ENCODE measurements at places on chromosomes 7 and 10. TPM values are rescaled to one million over a fixed set of nuclear protein-coding genes. Genes with fewer than 3 reads are reported as not detected.

- DNase-seq, result no peak
- no peaks in the 10 kb centered on the region for H3K4me1 ChIP-seq
- no peaks in the 10 kb centered on the region for H3K27me3 ChIP-seq
- no peak overlapping the region for H3K27ac ChIP-seq
- no peaks in the 10 kb centered on the region for H3K36me3 ChIP-seq
Measured at GRCh38 chr7:88331322-88331721, 24.6 kb upstream of the STEAP4 start.

- H3K27me3 ChIP-seq, result no peaks in the 10 kb centered on the region
- no peak overlapping the region for H3K4me3 ChIP-seq
- DNase-seq, result peak; percentile 52
- H3K36me3 ChIP-seq, result peaks cover 35% of the 10 kb centered on the region
- H3K4me1 ChIP-seq, result peaks cover 13% of the 10 kb centered on the region
Measured at GRCh38 chr10:79202188-79203013, 133.6 kb downstream of the ZMIZ1 start.

- no peak for DNase-seq
- peaks cover 22% of the 10 kb centered on the region for H3K4me1 ChIP-seq
- H3K4me3 ChIP-seq, result no peak overlapping the region
Measured at GRCh38 chr10:76436981-76437380, 1005.6 kb downstream of the LRMDA start.

DNA sequence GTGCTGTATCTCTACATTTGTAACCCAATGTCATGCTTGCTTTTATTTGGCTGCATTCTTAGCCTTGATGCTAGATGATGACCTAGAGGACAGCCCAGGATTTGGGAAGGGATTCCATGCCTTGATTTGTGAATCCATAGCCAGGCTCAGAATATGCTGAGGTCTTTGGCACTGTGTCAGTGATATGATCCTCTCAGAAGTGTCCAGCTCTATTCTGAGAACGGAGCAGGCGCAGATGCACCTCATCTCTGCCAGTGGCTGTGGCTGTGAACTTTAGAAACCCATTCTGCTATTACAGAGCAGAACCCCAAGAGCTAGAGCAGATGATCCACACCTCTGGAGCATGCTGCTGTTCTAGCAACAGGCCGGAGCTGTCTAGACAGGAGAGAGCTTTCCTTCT, 212.8 kb downstream of the TRIL start:
- no peak overlapping the region for H3K4me3 ChIP-seq
- H3K36me3 ChIP-seq, result no peaks in the 10 kb centered on the region
- DNase-seq, result no peak
- no peaks in the 10 kb centered on the region for H3K27me3 ChIP-seq

RPEL1 gene
- not detected for total RNA-seq

- H3K27me3 ChIP-seq, result no peaks in the 10 kb centered on the region
- H3K36me3 ChIP-seq, result no peaks in the 10 kb centered on the region
- no peak overlapping the region for H3K27ac ChIP-seq
- no peak overlapping the region for H3K4me3 ChIP-seq
- no peaks in the 10 kb centered on the region for H3K4me1 ChIP-seq
Measured at GRCh38 chr10:72730479-72730878, 38.5 kb downstream of the MCU start.

DNA sequence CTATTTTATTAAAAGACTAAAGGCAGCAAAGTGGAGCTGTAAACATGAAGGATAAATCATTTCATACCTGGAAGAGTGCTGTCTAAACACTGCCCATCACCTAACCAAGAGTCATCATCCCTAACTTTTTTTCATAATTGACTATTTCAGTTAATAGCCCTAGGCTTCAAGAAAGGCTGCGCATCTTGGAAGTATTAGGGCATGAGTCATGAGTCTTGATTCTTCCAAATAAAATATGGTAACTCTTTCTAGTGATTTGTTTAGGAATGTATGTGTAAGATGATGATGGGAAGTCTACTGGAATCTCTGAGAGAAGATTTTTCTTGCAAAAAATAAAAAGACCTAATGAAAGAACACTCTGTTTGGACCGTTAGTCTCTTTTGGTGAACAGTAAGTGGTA, 207.7 kb upstream of the AHR start:
- H3K36me3 ChIP-seq, result no peaks in the 10 kb centered on the region
- no peak for DNase-seq
- no peak overlapping the region for H3K4me3 ChIP-seq
- H3K27ac ChIP-seq, result no peak overlapping the region
- no peaks in the 10 kb centered on the region for H3K4me1 ChIP-seq
- H3K27me3 ChIP-seq, result no peaks in the 10 kb centered on the region

TMEM178B gene
- 29.6 TPM for total RNA-seq

DNA sequence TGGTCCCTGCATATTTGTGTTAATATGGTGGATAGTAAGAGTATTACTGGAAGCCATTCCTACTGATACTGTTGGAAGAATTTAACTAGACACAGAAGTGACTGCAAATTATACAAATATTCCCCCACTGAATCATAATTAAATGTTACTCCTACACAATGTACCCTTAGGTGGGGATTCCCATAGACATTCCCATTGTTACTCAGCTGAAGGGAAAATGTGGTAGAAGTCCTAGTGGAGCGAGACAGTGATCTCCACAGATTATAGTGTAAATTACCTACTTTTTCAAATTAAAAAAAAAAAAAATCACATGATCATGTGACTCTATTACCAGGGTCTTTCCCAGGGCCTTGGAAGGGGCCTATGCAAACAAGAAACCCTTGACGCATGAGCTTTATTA, 611.8 kb downstream of the LRMDA start:
- H3K27me3 ChIP-seq, result no peaks in the 10 kb centered on the region
- H3K36me3 ChIP-seq, result no peaks in the 10 kb centered on the region
- no peak overlapping the region for H3K27ac ChIP-seq
- H3K4me1 ChIP-seq, result no peaks in the 10 kb centered on the region
- DNase-seq, result no peak

DNA sequence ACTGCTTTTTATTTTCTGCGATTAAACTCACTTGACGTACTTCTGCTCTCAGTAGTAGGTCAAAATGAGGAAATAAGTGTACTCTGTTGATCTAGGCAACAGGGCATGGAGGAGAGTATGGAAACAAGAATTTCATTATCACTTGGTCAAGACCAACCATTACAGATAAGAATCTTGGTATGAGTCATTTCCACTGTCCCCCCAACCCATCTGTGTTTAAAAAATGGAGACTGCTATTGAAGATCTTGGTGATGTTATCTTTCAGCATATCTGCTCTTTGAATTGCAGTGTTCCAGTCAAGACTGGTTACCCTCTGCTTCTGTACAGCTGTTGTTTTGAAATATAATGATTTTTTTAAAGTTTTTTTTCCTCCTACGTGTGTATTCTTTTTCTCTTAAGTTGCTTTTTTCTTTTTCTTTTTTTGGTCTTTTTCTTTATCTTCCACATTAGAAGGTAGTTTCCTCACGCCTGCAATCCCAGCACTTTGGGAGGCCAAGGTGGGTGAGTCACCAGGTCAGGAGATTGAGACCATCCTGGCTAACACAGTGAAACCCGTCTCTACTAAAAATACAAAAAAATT, 11.7 kb downstream of the STAM start:
- peaks cover 8% of the 10 kb centered on the region for H3K4me1 ChIP-seq
- DNase-seq, result no peak
- no peak overlapping the region for H3K4me3 ChIP-seq

- H3K4me1 ChIP-seq, result no peaks in the 10 kb centered on the region
- H3K4me3 ChIP-seq, result no peak overlapping the region
- H3K27me3 ChIP-seq, result no peaks in the 10 kb centered on the region
Measured at GRCh38 chr7:144761493-144761892, 74.4 kb downstream of the TPK1 start.

DNA sequence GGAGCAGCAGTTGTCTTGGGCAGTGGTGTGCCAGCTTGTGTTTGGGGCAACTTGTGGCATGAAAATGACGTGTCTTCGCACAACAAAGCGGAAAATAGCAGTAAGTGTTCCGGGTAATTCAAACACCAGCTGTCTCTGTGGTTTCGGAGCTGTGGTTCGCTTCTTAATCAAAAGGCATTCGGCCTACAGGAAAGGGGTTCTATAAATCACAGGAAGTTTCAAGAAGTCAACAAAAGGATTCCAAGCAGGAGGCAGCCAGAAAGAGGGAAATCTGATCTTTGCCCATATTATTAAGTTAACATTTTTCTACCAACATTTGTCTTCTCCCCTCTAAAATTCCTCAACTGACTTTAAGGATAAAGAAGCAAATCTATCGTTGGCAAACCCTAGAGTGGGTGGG, 353.4 kb downstream of the FGFR2 start:
- H3K4me1 ChIP-seq, result peaks cover 7% of the 10 kb centered on the region
- H3K4me3 ChIP-seq, result no peak overlapping the region
- DNase-seq, result no peak
- no peaks in the 10 kb centered on the region for H3K36me3 ChIP-seq

DNA sequence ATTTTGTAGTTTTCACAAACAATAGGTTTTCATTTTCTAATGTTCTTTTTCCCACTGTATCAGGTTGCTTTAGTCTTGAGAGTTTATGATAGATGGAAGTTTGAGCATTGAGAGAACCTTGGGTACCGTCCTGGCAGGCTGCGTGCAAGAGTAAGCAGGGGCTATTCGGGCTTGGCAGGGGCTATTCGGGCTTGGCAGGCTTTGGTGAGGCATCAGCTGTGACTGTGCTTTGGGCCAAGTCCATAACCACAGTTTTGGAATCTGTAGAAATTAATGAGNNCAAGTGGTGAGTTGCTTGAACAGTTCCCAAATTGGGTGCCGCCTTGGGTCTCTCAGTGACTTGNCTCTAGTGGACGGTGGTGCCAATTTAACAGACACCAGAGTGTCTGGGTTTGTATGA, 424.6 kb downstream of the PAXIP1 start:
- peak; percentile 45 for DNase-seq
- no peak overlapping the region for H3K4me3 ChIP-seq
- H3K4me1 ChIP-seq, result no peaks in the 10 kb centered on the region
- H3K27ac ChIP-seq, result no peak overlapping the region
- no peaks in the 10 kb centered on the region for H3K27me3 ChIP-seq
- H3K36me3 ChIP-seq, result no peaks in the 10 kb centered on the region

GRCh38 chr10:97631098-97631497, 2.2 kb downstream of the MORN4 start:
- no peaks in the 10 kb centered on the region for H3K36me3 ChIP-seq
- H3K27me3 ChIP-seq, result no peaks in the 10 kb centered on the region
- no peak overlapping the region for H3K4me3 ChIP-seq
- no peak for DNase-seq

PLEKHS1 gene
- not detected for total RNA-seq

DNA sequence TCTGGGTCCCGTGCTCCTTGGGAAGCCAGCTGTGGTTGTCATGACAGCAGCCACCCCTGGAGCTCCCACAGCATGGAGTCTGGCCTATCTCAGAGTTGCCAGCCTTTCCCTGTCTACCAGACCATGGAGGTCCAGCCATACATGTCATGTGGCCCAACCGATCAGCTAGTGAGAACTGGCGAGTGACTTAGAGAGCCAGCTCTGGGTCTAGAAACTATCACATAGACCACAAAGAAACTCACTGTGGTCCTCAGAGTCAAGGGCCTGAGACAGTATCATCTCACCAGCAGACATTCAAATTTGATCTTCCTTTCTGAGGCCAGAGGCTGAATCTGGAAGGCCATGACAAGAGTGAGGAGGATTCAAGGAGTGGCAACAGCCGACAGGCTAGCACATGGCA, 223.3 kb upstream of the GPR26 start:
- DNase-seq, result no peak
- no peak overlapping the region for H3K4me3 ChIP-seq
- no peaks in the 10 kb centered on the region for H3K27me3 ChIP-seq
- no peaks in the 10 kb centered on the region for H3K36me3 ChIP-seq
- H3K4me1 ChIP-seq, result no peaks in the 10 kb centered on the region
- no peak overlapping the region for H3K27ac ChIP-seq

- peaks cover 14% of the 10 kb centered on the region for H3K4me1 ChIP-seq
- no peak for DNase-seq
- H3K27ac ChIP-seq, result peak overlapping the region; percentile 19
Measured at GRCh38 chr10:71718165-71718698, 1.3 kb downstream of the C10orf105 start.

CH25H gene
- total RNA-seq, result 0.44 TPM

DNA sequence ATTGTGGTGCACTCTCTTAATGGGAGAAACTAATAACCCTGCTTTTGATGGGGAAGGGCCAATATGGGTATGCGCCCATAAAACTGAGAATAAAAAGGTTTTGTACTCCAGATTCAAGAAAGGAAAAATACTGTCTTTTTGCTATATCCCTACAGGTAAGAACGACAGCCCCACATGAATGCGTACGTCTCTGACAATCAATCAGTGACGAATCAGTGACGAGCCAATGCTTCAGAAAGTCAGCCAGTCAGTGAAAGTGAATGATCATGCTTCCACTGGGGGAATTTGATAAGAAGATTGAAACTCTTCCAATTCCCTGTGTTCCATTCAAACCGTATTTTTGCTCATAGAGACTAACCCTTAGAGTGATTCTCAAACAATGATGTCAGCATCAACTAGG, 26.3 kb downstream of the ARL5B start:
- no peaks in the 10 kb centered on the region for H3K4me1 ChIP-seq
- H3K27ac ChIP-seq, result no peak overlapping the region
- no peak for DNase-seq
- no peaks in the 10 kb centered on the region for H3K36me3 ChIP-seq

ANKRD1 gene
- not detected for total RNA-seq

RSPH10B gene
- total RNA-seq, result 0.81 TPM

DNA sequence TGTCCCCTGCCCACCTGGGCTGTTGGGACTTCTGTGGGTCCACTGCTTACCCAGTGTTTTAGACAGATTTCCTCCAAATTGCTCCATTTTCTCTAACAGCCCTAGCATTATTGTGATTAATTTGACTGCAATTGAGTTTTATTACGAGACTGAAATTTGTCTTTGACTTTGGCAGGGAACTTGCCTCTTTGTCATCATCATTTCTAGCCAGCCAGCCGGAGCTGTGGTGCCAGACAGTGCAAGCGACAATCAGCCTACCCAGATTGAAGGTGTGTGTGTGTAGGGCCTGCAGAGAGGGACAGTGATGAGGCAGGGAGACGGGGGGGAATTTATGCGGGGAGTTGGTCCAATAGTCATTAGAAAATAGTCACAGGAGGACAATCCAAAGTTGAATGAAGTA, 743.0 kb downstream of the NRG3 start:
- H3K27ac ChIP-seq, result no peak overlapping the region
- no peak for DNase-seq
- no peaks in the 10 kb centered on the region for H3K4me1 ChIP-seq
- no peaks in the 10 kb centered on the region for H3K36me3 ChIP-seq
- no peaks in the 10 kb centered on the region for H3K27me3 ChIP-seq

HOGA1 gene
- total RNA-seq, result 1.1 TPM

DNA sequence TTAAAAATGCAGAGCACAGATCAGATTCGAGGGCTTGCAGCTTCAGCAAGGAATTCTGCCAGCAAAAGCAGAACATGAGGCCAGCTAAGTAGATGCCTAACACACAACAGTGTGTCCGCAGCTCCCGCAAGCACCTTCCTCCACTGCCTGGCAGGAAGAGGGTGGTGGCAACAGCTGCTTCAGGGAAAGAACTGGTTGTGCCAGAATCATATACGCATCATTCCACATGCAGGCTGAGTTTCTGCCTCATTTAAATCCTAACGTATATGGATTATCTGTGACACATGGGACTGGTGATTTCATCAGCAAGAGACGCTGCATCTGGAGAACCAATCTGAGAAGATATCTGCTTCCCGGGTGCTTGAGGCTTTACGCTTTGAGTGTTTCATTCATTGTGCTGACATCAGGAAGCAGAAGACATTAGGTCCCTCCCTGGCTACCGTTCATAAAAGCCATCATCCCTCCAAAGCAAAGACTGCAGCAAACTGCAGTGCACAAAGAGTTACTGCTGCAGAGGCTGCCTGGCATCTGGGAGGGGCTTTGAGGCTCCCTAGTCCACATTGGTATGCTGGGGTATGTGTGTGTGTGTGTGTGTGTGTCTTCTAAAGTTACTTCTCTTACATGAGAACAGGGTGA, 78.8 kb downstream of the FAM13C start:
- no peaks in the 10 kb centered on the region for H3K27me3 ChIP-seq
- no peak overlapping the region for H3K4me3 ChIP-seq
- no peak for DNase-seq
- H3K36me3 ChIP-seq, result no peaks in the 10 kb centered on the region

GJD4 gene
- not detected for total RNA-seq

FRMD4A gene
- total RNA-seq, result 10.6 TPM

AKR1C8 gene
- not detected for total RNA-seq
